ENCODE measurements at places on chromosomes 1 and 21.

DNA sequence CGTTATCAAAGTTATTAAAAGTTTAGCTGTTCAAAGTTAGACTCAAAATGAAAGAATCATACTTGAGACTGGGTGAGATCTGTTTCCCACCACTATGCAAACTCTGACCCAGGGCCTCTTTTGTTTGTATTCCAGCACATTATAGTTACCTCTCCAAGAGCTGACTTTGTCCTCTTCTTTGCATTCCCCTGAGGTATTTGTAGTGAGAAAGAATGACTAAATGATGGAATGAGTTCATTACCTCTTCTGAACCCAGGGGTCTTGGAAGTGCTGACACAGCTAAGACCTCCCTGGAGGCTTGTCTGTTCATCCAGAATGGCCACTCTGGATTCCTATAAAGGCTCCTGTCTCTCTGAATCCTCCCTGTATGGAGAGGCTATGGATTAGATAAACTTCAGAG lies 62.4 kb downstream of the FGGY start:
- no peak for DNase-seq

- DNase-seq: no peak
Observed at GRCh38 chr1:172139196-172139595, 281.3 kb upstream of the C1orf105 start.

DNA sequence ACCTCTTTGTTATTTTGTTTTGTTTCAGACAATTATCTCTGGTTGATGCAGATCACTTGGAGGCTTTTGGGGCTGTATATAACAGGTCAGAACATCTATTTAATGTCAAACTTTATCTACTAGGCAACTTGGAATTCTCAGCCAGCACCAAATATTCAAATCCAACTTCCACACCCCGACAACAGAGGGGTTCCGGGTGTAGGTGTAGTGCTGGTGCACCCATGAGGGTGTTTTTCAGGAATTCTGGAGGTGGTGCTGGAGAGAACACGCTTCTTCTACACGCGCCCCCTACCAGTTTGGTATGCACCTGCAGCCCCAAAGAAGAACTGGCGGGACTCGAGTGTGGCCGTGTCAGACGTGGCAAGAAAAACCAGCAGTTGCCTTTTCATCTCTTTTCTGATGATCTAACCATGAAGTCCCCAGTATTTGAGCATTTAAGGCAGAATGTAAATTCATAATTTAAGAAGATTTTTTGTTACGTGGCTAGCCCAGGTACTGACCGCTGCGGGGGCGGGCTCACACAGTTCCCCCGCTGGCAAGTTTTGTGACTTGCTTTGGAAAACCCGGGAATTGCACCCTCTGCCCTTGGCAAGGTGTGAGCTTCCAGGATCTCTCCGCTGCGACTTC lies 462 bp upstream of the TLCD4 start:
- DNase-seq: peak; percentile 46

DNA sequence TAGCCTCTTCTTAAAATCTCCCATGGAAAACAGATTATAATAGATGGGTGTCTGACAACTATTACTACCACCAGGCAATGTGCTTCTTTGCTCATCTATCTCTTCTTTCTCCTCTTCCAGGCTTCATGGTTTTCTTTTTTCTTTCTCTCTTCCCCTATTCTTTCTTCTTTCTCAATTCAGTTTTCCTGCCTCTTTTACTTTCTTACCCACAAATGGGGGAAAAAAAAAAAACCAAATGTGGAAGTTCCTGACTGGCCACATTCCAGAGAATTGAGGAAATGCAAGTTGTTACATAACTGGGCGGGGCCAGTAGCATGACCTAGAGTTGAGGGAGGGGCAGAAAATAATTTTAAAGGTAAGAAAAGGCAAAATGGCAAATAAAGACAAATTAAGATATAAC lies 10.9 kb upstream of the SMG7 start:
- DNase-seq: no peak

GRCh38 chr1:17731460-17731859 lies 23.7 kb upstream of the ACTL8 start:
- no peak for DNase-seq

- DNase-seq: no peak
Observed at GRCh38 chr1:11929849-11930248, 3.6 kb upstream of the KIAA2013 start.

GRCh38 chr1:67227196-67227595 lies 60.9 kb downstream of the IL23R start:
- no peak for DNase-seq

- DNase-seq: no peak
Observed at GRCh38 chr1:231636157-231636556, 9.6 kb downstream of the DISC1 start.

GRCh38 chr1:207744000-207744534 lies 7.8 kb upstream of the CD46 start:
- no peak for DNase-seq

- no peak for DNase-seq
Observed at GRCh38 chr1:157758018-157758417, 18.9 kb downstream of the FCRL2 start.

All from activated T-cell treated with anti-CD3 and anti-CD28 coated beads, Interleukin-2, amount 50 U/mL, for 4 hours (primary cell).